ENCODE measurements at places on chromosomes 11 and 22.

GRCh38 chr11:129608711-129609110 lies 206.9 kb upstream of the TMEM45B start:
- DNase-seq, result no peak

DNA sequence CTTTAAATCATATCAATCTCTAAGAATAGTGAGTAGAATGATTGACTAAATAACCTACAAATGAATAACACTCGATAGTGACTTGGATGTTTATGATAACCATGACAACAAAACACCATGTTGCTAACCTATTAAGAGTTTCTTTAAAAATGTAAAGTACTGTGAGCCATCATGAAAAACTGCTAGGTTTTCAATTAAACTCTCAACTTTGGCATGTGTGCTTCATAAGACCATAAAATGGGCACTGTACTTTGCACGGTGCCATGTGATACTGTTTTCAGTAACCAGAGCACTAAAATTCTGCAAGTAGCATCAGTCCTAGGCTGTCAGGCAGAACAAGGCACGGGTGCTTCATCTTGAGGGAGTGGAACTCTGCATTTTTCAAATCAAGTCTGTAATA lies 96.2 kb upstream of the TRIM77 start:
- DNase-seq, result no peak

DNA sequence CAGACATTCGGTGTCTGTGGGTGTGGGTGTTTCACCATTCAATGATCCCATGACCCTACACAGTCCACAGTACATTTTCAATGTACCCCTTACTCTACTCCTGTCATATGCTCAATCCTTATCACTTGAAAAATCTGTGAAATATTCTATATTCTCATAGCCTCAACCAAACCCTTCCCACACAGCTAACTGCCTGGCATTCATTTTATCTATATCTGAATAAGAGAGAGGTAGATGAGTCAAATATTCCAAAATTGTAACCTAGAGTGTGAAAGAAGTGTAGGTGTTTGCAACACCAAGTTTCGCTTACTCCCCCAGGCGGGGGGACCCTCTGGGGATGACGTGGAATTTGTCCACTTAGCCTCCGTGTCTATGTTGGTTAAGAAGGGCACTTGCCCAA lies 354.8 kb downstream of the ETS1 start:
- no peak for DNase-seq

- no peak for DNase-seq
Observed at GRCh38 chr11:81070948-81071347, 1630.1 kb upstream of the TENM4 start.

DNA sequence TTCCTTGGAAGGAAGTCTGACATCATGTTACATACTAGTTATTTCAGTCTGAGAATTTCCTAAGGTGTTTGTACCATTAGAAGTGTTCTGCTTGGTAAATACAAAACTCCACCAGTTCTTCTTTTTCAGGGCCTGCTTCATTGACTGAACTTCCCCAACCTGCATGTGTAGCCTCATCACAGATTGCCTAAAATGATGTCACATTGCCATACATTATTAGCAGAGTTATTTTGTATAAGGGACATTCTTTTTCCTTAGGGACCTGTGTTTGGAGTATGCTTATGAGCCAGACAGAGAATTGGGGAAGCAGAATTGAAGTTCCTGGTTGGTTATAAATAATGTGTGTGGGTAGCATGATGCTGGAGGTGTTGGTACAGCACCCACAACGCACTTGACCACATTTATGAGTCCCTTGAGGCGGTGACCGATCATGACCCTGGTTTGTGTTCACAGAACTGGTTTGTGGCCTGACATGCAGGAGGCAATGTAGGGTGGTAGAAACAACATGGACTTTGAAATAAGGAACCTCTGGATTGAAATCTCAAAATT lies 16.4 kb upstream of the MMP7 start:
- no peak for DNase-seq

GRCh38 chr22:30249049-30250038 lies 2.8 kb upstream of the LIF start:
- DNase-seq, result no peak

- no peak for DNase-seq
Observed at GRCh38 chr11:44941259-44942021, 9.2 kb downstream of the TP53I11 start.

GRCh38 chr11:34192481-34193401 lies 87.3 kb downstream of the NAT10 start:
- peak; percentile 93 for DNase-seq

- peak; percentile 66 for DNase-seq
Observed at GRCh38 chr11:132126973-132127899, 756.8 kb downstream of the NTM start.

DNA sequence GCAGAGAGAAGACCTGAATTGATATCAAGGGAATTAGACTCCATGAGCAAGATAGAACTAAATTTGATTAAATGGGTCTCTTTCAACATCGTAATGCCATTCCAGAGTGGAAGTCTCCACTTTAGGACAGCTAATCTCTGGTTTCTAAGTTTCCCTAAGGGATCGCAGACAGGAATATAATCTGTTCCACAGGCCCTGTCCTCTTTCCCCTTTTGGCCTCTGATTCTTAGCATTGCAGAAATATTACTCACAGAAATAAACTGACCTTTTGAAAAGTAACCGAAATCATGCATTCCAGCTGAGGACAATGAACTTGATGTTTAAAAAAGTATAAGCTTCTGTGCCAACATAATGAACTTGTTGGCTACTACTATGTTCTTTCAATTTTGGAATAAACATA lies 227.8 kb downstream of the ETS1 start:
- DNase-seq, result peak; percentile 50

DNA sequence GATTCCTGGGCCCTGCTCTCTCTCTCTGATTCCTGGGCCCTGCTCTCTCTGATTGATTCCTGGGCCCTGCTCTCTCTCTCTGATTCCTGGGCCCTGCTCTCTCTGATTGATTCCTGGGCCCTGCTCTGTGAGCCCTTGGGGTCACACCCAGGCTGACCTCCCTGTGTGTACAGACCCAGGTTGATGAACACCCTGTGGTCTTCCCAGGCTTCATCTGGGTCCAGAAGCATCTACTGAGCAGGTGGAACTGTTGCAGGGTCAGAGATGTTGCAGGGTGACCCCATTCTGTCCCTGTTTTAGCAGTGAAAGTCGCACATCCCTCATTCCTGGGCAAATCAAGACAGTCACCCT lies 16.3 kb upstream of the GDPD5 start:
- DNase-seq, result no peak
